Activated naive CD4-positive, alpha-beta T cell (primary cell): ENCODE measurements at places on chromosomes 12 and 14.

- DNase-seq = no peak
Measured at GRCh38 chr14:101442451-101442850, 118.8 kb upstream of the DIO3 start.

- DNase-seq = no peak
Measured at GRCh38 chr12:89983622-89984021, 275.0 kb upstream of the ATP2B1 start.

DNA sequence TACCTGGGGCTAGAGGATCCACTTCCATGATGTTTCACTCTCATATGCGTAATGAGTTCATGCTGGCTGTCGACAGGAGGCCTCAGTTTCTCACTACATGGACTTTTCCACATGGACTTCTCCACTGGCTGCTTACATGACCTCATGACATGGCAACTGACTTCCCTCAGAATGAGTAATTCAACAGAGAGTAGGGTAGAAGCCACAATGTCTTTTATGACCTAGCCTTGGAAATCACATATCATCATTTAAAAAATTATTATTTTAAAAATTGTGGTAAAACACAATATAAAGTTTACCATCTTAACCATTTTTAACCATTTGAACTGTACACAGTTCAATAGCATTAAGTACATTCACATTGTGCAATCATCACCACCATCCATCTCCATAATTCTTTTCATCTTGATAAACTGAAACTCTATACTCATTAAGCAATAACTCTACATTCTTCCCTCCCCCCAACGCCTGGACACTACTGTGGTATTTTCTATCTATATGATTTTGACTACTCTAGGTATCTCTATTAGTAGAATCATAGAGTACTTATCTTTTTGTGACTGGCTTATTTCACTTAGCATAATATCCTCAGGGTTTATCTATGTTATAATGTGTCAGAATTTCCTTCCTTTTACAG lies 144.5 kb downstream of the TGFB3 start:
- no peak for DNase-seq

GRCh38 chr14:72550513-72550912 lies 343.4 kb downstream of the DPF3 start:
- DNase-seq = no peak

- DNase-seq = no peak
Measured at GRCh38 chr12:3277306-3277943, 200.2 kb downstream of the TSPAN9 start.

DNA sequence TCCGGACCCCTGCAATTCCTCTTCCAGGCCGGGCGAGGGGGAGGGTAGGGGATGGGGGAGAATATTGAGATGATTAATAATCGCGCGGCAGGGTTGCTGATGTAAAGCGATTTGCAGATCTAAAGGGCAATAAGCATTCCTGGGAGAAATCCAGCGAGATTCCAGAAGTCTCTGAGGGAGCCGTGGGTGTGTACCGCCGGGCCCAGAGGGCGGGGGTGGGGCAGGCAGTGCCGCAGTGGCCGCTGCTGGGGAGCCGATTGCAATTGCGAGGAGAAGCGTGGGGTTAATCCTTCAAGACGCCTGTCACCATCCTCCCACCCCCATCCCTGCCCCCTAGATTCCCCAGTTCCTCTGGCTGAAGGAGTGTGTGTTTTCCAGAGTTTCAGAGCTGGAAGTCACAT lies 16.4 kb downstream of the FOS start:
- DNase-seq = no peak

DNA sequence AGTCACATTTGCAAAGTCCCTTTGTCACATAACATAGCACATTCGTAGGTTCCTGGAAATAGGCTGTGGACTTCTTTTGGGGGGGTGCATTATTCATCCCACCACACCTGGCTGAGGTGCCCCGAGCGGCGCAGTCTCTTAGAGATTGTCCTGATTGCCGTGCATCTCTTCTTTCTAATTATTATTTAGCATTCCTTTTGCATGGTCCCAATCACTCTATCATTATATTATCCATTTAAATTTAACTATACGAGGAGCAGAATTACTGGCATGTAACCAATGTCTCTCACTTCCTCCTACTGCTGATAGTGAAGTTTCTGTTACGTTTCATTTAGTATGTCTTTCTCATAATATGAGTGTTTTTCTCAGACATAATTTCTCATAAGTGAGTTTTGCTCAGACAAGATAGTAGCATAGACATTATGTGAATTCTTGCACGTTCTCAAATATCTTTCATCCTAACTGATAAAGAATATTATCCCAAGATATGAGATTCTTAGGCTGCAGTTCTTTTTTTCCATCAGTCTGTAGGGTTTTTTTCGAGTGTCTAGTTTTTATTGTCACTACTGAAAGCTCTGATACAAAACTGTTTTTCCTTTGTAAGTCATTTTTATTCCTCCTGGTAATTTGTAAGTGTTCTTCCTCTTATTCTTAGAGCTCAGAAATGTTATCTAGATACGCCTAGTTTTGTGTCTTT lies 444.3 kb downstream of the NELL2 start:
- no peak for DNase-seq

GRCh38 chr14:77314539-77315457 lies 5.9 kb downstream of the POMT2 start:
- DNase-seq = no peak

DNA sequence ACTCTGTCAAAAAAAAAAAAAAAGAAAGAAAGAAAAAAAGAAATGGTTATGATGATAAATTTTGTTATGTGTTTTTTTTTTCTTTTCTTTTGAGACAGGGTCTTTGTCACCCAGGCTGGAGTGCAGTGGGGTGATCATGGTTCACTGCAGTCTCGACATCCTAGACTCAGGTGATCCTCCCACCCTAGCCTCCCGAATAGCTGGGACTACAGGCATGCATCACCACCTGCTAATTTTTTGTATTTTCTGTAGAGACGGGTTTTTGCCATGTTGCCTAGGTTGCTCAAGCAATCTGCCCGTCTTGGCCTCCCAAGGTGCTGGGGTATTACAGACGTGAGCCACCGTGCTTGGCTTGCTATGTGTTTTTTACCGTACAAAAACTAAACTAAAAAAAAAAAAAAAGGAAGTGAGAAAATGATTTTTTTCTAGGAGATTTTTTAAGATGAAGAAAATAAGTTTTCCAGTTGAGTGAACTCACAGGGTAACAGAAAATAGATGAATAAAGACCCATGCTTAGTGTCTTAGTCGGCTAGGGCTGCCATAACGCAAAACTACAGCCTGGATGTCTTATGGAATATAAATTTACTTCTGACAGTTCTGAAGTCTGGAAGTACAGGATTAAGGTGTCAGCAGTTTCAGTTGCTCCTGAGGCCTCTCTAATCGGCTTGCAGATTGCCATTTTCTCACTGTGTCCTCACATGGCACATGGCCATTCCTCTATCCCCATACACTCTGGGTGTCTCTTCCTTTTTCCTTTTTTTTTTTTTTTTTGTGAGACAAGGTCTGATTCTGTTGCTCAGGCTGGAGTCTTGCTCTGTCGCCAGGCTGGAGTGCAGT lies 13.2 kb upstream of the APOF start:
- DNase-seq = no peak

GRCh38 chr12:121927813-121928212 lies 9.4 kb downstream of the CFAP251 start:
- no peak for DNase-seq

DNA sequence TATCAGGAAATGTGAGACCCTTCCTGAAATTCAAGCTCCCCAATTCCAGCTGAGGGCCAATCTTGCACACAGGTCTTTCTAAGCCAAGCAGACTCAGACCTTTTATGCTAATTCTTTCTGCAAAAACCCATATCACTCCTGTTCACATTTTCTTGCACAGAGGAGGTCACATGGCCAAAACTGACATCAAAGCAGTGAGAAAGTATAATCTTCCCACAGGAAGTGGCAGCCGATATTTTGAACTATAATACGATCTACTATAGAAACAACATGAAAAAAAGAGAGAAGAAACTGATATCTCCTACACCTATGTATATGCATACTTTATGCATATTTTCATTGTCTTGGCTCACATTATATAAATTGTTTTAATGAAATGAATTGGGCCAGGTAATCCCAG lies 132.9 kb upstream of the SSTR1 start:
- no peak for DNase-seq
